ENCODE measurements at places on chromosomes 16 and 17.

DNA sequence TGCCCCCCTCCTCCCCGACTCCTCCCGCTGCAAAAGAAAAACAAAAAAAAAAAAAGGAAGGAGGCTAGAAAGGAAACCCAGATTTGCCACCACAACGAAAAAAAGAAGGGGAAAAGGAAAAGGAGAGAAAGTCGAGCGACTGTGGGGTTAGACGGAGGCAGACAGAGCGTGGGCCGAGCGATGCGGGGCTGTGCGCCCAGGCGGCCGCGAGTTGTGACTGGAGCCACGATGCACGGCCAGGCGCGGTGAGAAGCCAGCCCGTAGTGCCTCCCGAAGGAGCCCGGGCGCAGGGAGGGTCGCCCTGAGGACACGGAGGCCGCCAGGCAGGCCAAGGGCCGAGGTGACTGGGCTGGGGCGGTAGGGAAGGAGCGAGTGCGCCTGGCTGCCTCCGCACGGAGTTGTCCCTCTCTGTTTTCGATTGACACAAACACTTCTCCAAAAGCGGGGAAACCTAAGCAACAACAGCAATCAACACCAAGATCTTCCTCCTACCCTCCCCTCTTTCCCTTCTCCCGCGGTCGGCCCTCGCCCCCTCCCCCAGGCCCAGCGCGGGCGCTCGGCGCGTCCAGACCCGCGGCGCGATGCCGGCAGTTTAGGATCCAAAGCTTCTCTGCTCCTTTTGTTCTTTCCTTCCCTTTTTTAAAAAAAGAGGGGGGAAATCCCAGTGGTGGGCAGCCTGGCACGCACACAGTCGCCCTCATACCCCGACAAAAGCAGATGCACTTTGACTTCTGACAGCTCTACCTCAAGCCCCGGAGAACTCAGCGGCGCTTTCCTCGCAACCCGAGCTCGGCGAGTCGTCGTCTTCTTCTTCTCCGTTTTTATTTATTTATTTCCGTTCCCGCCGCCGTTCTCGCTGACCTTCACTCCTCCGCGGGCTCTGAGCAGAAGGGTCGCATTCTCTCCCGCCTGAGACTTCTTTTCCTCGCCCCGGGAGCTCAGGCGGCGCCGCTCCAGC is at the start of gene LHX1:
LHX1 (plus strand) TSS at position 475 of the 958 bp plus-strand sequence. CDS start 723 bp downstream, outside the sequence.
- DNase-seq = no peak

DNA sequence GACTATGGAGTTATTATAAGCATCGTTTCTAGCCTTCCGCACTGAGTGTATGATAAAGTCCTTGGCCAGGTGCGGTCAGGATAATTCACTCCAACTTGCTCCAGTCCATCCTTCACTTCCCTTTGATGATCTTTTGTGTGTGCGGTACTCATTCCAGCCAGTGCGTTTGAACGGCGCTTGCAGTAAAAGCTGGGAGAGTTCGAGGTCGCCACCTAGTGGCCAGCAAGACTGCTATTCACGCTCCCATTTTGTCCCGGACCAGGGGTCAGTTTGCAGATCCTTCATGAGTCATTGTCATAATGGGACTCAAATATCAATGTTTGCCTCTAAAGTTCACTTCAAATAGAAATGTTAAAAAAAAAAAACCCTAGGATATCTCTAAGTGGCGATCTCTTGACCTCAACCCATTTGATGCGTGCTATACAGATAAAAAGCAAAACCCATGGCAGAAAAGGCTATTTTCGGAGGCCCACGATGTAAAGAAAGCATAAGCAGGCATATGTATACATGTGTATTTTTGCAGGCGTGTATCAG is 417.1 kb downstream of the TMEM114 start:
- no peak for DNase-seq

DNA sequence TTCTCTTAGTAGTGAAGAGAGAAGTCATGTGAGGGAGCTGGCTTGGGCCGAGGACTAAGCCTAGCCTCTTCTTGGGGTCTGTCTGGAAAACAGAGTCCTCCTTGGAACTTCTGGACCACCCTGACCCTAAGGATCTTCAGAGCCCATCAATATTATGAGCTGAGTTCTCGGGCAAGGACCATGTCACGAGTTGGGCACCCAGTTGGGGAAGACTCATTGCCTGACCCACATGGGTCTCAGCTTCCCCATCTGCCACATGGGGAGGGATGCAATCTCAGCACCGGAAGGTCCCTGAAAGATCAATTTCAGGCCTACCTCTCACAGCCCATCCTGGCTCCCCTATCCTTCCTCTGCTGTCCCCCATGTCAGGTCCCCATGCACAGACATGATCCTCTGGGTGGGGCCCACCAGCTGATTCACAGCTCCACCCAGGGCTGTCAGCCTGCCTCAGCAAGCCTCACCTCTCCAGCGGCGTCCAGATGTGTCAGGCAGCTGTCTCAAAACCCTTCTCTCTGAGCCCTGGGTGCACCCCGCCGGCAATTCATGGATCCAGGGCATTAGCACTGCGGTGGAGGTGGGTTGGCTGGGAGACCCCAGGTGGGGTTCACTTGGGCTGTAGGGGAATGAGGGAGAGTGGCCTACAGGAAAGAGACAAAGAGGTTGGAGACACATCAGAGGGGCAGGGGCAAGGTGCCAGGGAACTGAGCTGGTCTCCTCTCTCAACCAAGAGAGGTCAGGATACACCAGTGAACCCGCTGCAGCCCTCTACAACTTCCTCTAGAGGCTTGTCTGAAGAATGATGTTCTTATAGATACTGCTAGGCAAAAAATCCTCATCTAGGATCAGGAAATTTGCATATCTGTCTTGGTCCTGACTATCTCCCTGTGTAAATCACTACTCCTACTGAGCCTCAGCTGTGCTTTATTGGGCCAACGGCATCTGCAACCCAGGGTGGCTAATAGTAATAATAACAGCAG is 1.8 kb downstream of the NLRP1 start:
- no peak for DNase-seq

DNA sequence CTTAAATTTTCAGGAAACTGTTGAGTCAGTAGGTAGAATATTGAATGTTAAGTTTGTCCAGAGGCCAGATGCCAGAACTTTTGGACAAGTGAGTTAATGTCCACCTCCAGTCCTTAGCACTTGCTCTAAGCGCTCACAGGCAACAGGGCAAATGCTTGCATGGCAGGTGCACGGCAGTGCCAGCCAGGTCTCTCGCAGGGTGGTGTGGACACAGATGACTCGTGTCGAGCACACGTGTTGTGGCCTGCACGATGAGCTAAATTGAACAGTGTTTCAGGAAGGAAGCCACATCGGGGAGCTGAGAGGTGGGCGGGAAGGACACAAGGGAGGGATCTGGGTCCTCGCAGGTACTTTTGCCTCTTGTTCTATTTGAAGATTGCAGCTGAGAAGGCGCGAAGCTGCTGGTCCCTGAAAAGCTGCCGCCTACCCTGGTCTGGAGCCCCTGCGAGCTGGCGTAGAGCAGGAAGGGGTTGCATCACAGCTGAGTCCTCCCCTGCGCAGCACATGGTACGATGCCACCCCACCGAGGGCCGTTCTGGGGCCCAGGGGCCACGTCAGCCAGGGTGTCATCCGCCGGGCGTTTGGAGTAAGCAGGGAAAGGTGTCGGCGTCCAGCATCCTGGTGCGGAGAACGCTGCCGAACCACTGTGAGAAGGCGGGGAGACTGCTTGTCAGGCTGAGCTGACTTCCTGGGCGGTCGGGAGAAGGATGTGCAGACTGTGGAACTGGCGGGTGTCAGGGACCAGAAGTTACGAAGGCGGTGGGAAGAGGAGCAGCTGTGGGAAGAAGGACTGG is 6.3 kb downstream of the RAB40C start:
- no peak for DNase-seq

- DNase-seq = no peak
Observed at GRCh38 chr17:19328441-19329061, 34.0 kb downstream of the B9D1 start.

DNA sequence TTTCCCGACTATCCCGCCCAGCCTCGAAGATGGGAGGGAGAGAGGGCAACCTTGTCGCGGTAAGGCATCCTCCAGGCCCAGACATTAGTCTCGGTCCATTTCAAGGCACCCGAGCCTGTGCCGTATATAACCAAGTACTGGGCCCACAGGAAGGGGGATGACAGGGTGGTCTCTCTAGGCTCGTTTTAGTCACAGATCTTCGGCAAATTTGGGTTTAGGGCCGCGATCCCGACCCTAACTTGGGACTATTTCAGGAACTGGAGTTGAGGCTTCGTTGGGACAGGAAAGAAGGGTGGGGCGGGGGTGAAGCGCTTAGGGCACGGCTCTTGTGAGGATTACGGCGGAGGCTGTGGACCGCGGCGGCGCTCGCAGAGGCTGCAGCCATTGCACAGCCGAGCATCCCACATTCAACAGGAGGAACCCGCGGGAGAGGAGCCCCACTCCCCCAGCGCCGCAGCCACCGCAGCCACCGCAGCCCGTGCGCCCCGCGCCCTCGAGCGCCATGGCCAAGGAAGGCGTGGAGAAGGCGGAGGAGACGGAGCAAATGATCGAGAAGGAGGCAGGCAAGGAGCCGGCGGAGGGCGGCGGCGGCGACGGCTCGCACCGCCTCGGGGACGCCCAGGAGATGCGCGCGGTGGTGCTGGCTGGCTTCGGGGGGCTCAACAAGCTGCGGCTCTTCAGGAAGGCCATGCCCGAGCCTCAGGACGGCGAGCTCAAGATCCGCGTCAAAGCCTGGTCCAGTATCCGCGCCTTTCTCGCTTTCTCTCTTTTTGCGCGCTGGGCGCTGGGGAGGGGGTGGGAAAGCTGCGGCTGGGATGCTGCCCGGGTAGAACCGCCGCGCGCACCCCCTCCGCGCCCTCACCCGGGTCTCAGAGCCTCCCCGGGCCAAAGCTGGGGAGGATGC is at the start of gene VAT1L:
VAT1L (plus strand) TSS at position 384 of the 904 bp plus-strand sequence; CDS start at position 503, 119 bp downstream.
- no peak for DNase-seq

GRCh38 chr17:731644-732066 is 741 bp upstream of the TLCD3A start:
- DNase-seq = no peak

DNA sequence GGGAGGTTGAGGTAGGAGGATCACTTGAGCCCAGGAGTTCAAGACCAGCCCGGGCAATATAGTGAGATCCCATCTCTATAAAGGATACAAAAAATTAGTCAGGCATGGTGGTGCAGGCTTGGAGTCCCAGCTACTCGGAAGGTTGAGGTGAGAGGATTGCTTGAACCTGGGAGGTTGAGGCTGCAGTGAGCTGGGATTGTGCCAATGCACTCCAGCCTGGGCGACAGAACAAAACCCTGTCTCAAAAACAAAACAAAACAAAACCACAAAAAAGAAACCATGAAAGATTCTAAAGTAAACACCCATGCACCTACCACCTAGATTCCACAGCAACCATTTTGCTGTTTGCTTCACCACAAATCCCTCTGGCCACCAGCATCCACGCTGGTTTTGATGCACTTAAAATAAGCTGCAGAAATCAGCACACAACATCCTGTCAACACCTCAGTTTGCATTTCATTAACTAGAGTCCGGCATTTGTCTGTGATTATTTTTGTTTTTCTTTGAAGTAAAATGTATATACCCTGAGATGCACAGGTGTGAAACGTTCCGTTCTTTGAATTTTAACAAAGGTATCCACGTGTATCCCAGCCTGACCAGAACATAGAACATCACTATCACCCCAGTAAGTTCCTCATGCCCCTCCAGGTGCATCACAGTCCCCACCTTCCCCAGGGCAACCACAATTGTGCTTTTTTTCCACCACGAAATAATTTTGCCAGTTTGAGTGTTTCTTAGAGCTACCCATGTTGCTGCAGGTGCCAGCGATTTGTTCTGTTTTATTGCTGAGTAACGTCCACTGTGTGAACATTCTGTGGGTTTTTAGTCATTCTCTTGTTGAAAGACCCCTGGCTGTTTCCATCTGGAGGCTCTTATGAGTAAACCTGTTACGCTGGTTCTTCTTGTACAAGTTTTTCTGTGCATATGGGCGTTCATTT is 191.5 kb downstream of the SEC14L1 start:
- DNase-seq = peak; percentile 32

DNA sequence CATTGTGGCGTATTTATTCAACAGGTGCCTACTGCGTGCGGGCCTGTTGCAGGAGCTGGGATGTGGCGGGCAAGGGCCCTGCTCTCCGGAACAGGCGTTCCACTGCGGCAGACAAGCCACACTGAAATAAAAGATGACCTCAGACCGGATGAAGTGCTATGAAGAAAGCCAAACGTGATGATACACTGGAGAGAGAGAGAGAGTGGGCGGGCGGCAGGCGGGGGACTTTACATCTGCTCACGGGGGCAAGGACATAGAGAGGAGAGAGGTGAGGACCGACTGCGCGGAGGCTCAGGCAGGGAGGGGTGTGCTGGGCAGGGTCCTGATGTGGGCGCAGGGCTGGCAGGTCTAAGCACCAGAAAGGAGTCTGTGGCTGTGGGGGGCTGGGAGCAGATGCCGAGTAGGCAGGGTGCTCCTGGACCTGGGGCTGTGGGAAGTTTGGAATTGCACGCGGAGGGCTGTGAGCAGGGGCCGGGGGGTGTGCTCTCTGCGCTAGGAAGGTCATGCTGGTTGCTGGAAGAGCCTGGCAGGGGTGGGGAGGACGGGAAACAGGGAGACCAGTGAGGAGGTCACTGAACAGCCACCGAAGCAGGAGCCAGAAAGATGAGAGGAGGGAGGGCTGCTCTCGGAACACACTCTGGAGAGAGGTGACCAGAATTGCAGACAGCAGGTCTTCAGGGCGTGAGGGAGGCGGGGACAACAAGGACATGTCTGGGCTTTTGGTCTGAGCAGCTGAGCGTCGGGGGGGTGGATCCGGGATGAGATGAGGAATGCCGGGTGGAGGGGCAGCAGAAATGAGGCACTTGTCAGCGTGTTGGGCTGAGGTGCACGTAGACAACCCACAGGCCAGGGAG is 9.9 kb downstream of the MXRA7 start:
- DNase-seq = peak; percentile 49

DNA sequence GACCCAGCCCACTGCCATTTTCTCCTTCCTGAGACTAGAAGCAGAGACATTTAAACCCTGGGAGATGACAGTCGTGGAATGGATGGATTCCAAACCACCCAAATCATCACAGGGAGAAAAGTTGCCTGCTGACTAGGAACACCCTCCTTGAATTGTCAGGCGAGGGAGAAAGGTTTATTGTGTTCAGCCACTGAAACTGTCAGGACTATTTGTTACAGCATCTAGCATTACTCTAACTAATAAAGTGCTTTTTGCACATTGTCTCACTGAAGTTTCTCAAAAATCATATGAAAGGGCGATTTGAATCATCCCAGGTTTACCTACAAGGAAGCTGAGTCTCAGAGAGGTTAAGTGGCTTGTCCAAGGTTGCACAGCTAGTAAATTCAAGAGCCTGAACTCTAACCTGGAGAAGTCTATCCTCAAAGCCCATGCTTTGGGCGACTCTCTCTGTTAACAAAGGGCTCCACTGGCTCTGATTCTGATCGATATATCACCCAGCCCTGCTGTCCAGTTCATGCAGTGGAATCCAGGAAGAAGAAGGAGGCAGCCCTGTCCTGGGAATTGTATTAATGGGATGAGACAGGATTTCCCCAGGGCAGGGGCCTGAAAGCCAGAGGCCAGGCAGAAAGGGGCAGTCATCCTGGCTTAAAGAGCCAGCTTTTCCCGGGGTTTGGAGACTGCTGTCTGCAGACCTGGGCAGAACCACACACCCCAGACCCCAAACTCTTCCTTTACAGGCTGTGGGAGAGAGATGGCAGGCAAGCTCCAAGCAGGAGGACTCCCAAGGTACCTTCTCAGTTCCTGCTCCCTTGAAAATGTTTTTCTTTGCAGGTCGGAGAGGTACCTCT is 37.5 kb downstream of the IRX3 start:
- no peak for DNase-seq

GRCh38 chr17:80786887-80787286 is 204.8 kb upstream of the CHMP6 start:
- DNase-seq = no peak
